ENCODE measurements at places on chromosomes 2 and 18.

GRCh38 chr2:112640800-112641675, 4.7 kb upstream of the SLC20A1 start:
- DNase-seq: peak; percentile 93

DNA sequence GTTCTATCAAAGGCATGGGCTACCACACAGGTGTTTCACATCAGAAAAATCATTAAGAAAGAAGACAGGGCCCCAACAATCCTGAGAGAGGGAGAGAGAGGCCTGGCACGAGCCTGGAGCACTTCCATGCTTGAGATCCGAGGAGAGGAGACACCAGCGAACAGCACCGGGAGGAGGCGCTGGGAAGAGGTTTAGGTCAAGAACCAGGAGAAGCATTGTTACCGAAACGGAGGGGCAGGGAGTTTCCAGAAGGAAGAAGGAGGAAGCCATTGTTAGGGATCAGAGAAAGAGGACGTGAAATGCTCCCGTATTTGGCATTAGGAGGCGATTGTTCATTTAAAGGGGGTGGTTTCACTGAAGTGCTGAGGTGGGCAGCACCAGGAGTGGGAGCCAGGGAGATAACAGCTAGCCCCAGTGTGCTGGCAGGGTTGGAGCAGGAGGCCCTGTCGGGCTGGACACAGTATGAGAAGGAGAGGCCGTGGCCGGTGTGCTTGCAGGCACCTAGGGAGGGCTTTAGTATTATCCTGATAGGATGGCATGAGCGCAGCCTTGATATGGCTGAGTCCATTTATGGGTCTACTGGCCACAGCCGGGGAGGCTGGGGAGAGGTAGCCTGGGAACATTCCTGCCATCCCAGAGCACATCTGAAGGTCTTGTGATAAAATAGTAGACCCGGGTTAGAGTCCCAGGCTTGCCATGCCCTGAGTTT, 244.9 kb downstream of the KLHL29 start:
- DNase-seq: no peak

DNA sequence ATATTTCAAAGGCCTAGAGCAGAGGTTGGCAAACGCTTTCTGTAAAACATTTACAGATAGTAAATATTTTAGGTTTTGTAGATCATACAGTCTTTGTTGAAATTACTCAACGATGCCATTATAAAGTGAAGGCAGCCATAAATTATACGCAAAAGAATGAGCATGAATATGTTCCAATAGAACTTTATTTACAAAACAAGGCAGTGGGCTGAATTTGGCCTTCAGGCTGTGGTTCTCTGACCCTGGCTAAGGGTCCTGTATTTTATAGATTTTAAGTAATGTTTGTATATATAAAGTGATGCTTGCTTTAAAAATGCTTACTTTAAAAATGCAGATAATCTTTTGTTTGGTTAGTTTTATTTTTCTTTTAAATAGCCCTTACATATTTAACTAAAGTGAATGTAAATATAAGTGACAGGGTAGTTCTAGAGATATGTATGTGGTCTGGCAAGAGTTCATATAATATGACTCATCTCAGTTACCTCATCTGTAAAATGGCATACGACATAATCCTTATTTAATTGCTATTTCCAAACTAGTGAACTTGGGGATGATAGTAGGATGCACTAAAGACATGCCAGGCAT, 51.7 kb upstream of the ATP5MC3 start:
- peak; percentile 76 for DNase-seq

GRCh38 chr2:23542230-23542789, 157.3 kb downstream of the KLHL29 start:
- DNase-seq: no peak

GRCh38 chr2:162242586-162243280, 512 bp downstream of the FAP start:
- peak; percentile 93 for DNase-seq

DNA sequence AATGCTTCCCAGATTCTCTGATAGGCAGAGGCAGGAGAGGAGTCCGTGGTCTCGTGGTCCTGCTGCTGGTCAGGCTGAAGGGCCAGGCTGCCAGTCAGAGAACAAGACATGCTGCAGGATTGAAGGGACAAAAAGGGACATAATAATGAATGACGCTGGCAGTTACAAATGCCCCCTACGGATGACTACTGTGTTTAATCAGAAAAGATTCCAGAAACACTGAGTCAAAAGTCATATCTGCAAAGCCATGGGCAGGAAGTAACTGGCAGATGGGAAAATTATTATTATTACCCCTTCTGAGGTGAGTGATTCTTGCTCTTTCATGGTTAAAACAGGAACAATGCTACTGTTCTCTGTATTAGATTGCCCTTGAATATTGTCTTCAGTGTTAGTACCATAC, 19.0 kb downstream of the LCT start:
- peak; percentile 37 for DNase-seq

GRCh38 chr2:116513991-116514390, 1300.5 kb upstream of the DDX18 start:
- no peak for DNase-seq

GRCh38 chr2:15367715-15368114, 193.4 kb downstream of the NBAS start:
- no peak for DNase-seq

- peak; percentile 26 for DNase-seq
Observed at GRCh38 chr2:111250448-111251030, 129.8 kb downstream of the BCL2L11 start.

GRCh38 chr2:240407090-240407489, 28.4 kb upstream of the GPC1 start:
- no peak for DNase-seq

DNA sequence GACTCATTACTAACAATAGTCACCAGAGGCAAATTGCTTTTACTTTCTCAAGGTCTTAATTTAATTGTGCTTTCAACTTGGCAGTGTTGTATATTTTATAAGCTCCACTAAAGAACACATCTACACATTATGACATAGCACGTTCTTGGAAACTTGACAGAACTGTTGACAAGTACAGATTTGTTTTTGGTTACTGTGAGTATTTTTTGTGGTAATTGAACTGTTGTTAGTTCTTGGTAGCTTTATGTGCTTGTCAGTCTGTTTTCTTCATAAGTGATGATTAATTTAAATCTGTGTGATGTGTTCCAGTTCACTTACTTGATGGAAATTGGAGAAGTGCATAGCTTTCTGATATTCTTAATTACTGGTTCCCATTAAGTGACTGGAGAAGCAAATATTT, 63.9 kb downstream of the COMMD1 start:
- no peak for DNase-seq

- no peak for DNase-seq
Observed at GRCh38 chr2:23769364-23769763, 157.6 kb downstream of the ATAD2B start.

- DNase-seq: no peak
Observed at GRCh38 chr18:63309422-63309821, 10.1 kb downstream of the BCL2 start.

DNA sequence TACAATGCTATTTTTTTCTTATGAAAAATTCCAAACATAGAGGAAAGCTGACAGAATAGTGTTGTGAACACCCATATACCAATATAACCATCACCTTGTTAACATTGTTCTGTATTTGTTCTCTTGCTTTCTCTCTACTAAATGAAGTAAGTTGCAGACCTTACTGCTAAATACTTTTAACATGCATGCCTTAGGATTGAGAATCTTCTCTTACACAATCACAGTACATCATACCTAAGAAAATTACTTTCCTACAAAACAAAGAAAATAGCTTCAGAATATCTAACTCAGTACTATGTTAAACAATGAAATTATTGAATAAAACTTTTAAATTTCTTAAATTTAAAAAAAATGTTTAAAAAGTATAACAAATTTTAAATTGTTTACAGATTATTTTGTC, 136.5 kb downstream of the UBR3 start:
- DNase-seq: peak; percentile 2

DNA sequence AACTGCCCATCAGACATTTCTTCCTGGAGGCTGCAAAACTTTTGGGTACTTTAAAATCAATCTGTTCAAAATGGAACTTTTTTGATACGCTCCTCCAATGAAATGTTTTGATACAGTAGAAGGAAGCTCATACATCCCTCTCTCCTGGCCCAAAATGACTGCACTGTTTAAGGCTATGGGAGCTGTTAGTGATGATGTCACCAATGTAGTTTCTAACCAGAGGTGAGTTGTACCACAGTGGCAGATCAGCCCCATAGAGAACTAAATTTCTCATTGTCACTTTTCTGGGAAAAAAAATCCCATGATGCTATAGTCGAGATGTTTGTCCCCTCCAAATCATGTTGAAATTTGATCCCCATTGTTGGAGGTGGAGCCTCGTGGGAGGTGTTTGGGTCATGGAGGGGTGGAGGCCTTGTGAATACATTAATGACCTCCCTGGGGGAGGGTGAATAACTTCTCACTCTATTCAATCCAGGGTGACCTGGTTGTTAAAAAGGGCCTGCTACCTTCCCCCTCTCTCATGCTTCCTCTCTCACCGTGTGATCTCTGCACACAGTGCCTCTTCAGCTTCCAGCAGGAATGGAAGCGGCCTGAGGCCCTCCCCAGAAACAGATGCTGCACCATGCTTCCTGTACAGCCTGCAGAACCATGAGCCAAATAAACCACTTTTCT, 117.4 kb upstream of the NPAS2 start:
- no peak for DNase-seq

DNA sequence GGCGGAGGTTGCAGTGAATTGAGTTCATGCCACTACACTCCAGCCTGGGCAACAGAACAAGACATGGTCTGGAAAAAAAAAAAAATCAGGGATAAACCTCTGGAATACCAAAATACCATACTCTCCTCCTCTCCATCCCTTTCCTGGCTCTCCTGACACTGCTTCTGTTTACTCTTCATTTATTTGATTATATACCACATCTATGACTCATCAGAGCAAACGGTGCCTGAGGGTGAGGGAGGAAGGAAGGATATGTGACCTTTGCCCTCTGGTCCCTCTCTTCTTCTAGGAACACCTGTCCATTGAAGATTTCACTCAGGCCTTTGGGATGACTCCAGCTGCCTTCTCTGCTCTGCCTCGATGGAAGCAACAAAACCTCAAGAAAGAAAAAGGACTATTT, 30.0 kb downstream of the VIL1 start:
- peak; percentile 60 for DNase-seq

GRCh38 chr2:168971261-168971660, 59.9 kb downstream of the ABCB11 start:
- DNase-seq: no peak

DNA sequence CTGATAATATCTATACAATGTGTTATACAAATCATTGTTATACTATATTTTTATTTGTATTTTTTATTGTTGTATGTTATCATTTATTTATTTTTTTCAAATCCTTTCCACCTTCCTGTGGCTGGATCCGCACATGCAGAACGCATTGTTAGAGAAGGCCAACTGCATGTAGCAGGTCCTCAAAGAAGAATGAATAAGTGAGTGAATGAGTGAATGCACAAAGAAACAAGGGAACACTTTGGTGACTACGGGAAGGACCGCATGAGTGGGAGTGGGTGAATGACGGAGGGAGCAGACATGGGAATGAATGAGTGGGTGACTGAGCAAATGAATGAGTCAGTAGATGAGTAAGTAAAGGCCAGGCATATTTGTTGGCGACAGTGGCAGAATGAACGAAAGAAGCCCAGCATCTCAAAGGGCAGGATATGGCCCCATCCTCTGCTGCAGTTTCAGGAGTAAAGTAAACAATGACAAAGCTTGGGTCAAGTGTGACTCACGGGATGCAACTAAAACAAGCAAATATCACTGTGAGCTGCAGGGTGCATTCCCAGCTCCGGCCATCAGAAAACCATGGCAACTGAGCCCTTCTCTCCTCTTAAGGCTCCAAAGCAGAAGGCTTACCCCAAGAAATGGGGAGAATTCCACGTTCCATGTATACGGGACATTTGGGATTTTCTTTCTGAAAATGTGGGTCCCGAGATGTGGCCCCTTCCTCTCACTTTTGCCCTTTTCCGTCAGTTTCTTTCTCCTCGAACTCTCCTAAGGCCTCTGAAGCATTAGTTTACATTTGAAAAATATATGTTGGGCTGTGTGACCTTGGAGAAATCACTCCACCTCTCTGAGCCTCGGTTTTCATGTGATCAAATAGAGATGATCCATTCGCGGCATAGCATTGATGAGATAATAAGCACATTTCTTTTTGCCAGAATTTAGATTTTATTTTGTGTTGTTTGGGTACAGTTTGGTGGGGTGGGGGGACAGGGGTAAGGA, 24.5 kb downstream of the KCNF1 start:
- peak; percentile 100 for DNase-seq

DNA sequence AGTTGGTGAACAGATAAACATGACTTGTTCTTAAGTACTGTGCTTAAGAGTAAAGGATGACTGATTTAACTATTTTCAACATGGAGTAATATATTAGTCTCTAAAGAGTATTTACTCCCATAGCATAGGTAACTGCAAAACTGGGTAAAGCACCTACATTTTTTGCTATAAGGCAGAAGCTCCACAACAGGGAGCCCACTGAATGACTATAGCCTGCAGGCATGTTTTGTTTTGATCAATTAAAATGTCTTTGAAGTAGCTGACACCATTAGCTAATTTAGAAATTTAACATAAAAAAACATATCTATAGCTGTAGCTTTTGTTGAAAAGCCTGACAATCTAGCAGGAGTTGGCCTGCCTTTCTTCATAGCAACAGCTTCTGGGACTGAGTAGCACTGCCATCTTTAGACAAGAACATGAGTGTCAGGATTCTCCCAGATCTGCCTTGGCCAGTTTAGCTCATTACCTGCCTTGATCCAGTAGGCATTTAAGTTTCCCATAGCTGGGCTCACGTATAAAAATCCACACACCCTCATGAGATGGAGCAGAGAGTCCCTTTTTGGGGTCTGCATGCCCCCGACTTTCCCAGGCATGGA, 1935.1 kb upstream of the PIK3C3 start:
- no peak for DNase-seq

DNA sequence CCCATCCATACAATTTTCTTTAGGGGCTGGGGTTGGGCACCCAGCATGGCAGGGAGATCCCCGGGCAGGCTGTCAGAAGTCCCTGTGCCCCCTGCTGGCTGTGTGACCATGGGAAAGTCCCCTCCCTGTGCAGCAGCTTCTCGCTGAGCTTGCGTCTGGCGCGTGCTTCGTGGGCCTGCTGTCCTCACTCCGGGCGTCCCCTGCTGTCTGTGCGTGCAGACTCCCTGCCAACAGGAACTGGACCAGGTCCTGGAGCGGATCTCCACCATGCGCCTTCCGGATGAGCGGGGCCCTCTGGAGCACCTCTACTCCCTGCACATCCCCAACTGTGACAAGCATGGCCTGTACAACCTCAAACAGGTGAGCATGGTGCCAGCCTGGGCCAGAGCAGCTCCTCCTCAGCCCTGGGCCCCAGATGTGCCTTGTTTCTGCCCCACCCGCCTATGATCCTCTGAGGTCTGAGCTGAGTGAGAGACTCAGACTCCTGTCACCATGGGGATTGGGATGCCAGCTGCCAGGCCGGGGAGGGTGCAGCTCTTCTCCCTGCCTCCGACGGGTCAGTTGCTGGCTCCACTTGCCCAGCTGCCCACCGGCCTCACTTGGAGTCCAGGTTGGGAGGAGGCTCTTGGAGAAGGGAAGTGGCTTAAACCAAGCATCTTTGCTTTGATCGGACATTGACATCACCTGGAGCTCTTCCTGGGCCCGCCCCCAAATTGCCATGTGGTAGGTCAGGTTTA, 28.6 kb downstream of the IGFBP2 start:
- no peak for DNase-seq

- peak; percentile 12 for DNase-seq
Observed at GRCh38 chr18:8049147-8049546, 482.0 kb downstream of the PTPRM start.
